Stimulated activated CD4-positive, alpha-beta T cell treated with anti-CD3 and anti-CD28 coated beads, Interleukin-15, amount 100 ng/mL, for 1 hour (primary cell): ENCODE measurements at places on chromosomes 1 and 21.

- DNase-seq: no peak
Measured at GRCh38 chr21:46079352-46080170, 18.4 kb upstream of the COL6A2 start.

DNA sequence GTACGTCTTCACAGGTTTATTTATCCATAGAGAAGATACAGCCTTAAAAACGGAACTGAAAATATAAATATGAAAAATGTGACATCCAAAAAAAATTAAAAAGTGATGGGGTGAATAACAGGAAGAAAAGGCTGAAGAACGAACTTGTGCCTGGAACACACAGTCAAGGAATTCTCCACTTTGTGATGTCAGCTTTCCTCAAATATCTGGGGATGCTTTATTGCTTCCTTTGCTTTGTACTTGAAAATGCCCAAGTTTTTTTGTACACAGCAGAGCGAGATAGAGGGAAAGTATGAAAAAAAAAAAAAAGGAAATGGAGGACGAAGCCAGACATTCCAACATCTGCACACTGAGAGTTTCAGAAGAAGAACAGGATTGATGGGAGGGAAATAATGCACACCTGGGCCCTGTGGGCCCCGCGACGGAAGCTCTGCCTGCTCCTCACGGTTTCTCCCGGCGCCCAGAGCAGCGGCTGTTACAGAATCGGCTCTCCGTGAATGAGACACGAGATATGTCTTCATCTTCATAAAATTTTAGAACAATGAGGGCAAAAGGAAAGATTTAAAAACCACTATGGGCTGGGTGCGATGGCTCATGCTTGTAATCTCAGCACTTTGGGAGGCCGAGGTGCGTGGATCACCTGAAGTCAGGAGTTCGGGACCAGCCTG lies 10.0 kb upstream of the LRRC3 start:
- DNase-seq: no peak

GRCh38 chr1:36754366-36754765 lies 271.7 kb upstream of the CSF3R start:
- no peak for DNase-seq

DNA sequence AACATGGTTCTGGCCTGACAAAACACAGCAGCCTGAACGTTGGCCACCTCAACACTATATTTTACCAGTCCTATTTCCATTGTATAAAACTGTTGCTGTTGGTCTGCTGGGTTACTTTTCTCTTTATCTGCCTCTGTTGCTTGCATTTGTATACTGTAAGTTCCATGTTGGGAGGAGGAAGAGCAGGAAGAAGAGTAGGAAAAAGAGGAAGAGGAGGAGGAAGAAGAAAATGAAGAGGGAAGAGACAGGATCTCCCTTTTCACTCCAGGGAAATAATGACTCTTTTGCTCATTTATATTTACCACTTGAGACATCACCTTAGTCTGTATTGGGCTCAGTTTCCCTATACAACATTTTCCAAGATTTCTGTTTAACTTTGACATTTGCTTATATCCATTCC lies 134.2 kb downstream of the PTPRC start:
- DNase-seq: no peak

DNA sequence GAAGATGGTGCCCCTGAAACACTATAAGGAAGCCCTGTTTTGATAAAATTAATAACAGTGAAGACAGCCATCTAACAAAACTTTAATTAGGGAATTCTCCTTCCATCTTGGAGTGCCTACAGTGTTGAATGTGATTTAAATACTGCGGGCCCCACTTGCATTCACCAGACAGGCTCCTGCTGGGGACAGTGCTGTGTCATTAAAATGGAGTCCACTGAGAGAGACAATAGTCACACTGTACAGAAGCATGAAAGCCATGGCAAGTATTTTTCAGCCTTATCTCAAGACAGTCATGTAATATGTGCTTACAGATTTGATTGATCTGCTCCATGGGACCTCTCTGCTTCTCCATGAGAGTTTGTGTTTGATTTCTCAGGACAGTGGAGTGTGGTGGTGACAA lies 29.7 kb upstream of the ZBTB18 start:
- DNase-seq: no peak

DNA sequence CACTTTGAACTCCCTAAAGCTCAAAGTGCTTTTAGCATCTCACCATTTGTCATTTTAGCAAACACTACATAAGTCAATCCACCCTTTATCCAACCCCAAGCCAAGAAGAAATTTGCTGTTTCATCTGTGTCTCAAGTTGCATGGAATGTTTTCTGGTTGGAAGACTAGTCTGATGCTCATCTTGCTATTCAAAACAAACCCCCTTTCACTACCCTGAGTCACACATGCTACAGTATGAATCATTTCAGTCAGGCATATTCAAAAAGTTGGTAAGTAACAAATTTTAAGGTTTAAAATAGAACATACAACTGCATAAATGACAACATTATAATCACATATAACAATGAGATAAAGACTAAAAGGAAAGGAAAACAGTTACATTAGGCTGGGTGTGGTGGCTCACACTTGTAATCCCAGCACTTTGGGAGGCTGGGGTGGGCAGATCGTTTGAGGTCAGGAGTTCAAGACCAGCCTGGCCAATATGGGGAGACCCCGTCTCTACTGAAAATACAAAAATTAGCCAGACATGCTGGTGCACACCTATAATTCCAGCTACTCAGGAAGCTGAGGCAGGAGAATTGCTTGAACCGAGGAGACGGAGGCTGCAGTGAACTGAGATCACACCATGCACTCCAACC lies 38.7 kb downstream of the DSTYK start:
- DNase-seq: no peak

DNA sequence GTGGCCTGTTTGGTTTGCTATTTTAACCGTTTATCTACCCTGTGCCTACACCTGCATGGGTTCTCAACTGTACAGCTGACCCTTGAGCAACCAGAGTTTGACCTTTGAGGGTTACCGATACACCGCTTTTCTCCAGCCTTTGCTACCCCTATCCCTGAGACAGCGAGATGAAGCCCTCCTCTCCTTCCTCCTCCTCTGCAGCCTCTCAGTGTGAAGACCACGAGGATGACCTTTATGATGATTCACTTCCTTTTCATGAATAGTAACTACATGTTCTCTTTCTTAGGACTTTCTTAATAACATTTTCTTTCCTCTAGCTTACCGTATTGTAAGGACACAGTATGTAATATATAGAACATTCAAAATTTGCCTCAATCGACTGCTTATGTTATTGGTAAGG lies 14.5 kb upstream of the RNF187 start:
- no peak for DNase-seq

DNA sequence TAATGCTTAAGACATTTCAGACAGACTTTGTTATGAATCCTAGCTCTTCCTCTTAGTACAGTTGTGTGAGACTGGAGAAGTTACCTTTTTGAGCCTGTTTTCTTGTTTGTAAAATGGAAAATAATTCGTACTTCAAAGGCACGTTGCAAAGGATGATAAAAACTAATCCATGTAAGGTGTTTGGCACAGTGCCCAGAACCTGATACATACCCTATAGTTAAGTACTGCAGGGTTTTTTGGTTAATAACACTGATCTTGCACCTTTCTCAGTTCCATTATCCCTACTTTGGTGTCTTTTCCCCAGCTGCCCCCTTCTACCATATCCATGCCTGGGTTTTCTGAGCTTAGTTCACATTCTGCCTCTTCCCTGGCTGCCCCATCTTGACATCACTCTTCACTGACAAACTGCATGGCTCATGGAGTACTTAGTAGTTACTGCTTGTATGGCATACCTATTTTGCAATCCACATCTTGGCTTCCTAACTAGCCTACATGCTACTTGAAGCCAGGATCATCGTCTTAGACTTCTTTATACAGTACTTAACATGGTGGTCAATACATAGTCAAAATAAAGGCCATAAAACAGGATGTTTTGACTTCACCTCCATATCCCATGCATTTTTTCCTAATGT lies 10.1 kb downstream of the CCDC185 start:
- DNase-seq: no peak

DNA sequence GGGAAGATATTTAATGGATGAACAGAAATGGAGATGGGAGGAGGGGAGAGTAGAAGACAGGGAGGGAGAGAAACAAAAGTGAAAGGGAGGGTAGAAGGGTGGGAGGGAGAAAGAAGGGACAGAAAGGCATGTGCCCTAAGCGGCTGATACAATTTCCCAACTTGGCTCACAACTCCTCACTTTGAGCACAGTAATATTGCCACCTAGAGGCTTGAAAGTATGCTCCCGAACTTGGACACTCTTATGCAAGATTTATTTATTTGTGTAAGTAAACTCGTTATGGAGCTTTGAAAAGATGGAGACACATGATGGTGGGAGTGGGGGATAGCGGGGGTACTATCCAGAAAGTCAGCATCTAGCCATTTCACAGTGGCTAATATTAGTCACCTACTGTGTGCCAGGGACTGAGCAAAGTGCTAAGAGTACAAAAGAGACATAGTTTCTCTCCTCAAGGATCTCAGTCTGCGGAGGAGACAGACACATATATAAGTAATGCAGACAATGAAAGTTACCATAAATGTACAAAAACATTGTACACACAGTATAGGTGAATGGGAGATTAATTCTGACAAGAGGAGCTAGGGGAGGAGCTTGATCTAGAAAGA lies 189.7 kb downstream of the SEC16B start:
- DNase-seq: no peak

GRCh38 chr1:101217148-101217547 lies 19.7 kb upstream of the S1PR1 start:
- DNase-seq: no peak

GRCh38 chr1:206117151-206117948 lies at the start of gene AVPR1B:
Gene AVPR1B (minus strand): TSS chr1:206117388. CDS start chr1:206116890, 498 bp downstream.
- no peak for DNase-seq

GRCh38 chr1:7299329-7299799 lies 471.7 kb upstream of the VAMP3 start:
- no peak for DNase-seq

- no peak for DNase-seq
Measured at GRCh38 chr1:15674386-15675159, 9.5 kb upstream of the PLEKHM2 start.

DNA sequence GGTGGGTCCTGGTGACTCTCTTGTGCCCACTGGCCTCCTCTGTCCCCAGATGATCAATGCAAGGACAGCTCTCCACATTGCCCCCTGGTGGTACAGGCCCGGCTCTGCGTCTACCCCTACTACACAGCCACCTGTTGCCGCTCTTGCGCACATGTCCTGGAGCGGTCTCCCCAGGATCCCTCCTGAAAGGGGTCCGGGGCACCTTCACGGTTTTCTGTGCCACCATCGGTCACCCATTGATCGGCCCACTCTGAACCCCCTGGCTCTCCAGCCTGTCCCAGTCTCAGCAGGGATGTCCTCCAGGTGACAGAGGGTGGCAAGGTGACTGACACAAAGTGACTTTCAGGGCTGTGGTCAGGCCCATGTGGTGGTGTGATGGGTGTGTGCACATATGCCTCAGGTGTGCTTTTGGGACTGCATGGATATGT lies 10.8 kb downstream of the ADAMTSL4 start:
- DNase-seq: peak; percentile 46

DNA sequence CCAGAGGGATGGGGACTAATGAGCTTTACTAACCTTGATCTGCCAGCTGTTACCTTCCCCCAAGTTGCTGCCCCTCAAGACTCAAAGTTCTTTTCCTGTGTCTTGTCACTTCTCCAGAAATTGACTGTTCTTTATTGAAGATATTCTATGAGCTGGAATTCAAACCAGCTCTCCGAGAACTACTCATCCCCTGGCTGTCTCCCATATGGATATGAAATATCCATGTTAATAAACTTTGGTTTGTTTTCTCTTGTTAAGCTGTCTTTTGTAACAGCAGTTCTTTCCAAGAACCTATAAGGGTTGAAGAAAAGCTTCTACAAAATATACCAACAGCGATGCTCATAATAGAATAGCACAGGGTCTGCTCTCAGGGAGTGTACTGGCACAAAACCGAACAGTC lies 77.0 kb downstream of the CAMK2N1 start:
- no peak for DNase-seq

GRCh38 chr1:206101351-206102045 lies 15.7 kb downstream of the AVPR1B start:
- DNase-seq: no peak

DNA sequence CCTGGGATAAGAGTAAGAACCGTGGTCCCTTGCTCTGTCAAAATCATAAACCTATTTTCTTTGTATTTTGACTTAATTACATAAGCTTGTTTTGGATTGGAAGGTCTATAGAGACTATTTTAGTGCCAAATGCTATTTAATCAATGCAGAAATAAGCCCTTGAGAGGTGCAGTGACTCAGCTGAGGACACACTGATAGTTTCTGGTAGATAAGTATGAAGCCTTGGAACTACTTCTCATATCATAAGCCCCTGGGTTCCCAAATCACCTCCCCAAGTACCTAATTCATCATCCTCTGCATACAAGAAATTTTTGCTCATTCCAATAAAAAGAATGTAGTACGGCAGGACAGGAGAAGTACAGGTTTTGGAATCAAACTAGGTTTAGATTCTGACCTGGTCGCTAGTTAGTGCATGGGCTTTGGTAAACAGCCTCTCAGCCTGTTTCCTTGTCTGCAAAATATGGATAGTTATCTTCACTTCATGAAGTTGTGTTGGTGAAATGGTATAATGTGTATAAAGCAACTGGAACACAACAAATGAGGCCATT lies 3.3 kb upstream of the CD55 start:
- no peak for DNase-seq

GRCh38 chr1:226626577-226626956 lies 78.0 kb downstream of the STUM start:
- peak; percentile 58 for DNase-seq

- DNase-seq: no peak
Measured at GRCh38 chr1:88673446-88673845, 10.6 kb upstream of the PKN2 start.

GRCh38 chr1:114302821-114303220 lies 149.2 kb upstream of the SYT6 start:
- DNase-seq: no peak

DNA sequence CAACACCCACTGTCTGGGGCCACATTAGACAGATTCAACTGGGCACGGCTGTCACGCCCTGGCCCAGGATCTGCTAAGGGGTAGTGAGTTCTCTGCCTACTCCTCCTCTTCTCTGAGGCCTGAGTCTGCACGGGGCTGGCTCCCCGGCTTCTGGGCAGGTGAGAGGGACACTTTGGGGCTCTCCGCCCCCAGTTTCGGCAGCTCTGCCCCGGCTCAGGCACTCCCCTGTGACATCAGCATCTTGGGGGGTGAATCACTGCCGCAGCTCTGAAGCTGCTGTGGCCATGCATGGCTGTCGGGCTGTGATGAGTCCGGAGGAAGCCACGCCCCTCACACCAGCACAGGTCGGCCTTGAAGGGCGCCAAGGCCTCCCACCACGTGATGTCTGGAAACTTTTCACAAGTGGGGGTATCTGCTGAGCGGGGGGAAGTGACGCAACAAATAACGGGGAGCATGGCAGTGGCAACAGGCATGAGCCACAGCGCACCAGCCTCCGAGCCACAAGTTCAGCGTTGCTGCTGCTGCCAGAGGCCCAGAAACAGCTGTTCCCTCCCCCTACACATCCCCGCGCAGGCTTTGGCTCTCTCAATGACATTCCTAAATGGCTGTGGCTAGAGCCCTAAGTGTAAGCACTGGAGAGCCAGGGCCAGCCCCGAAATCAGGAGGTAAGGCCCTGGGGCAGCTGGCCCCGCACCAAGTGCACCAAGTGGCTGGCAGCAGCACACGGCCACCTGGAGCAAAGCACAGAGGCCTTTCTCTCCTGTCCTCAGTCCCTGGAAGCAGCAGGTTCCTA lies 26.3 kb downstream of the ZBTB17 start:
- peak; percentile 77 for DNase-seq

GRCh38 chr1:151054971-151055547 lies 4.4 kb downstream of the CDC42SE1 start:
- DNase-seq: no peak
